ENCODE measurements at places on chromosomes 5 and 9.

DNA sequence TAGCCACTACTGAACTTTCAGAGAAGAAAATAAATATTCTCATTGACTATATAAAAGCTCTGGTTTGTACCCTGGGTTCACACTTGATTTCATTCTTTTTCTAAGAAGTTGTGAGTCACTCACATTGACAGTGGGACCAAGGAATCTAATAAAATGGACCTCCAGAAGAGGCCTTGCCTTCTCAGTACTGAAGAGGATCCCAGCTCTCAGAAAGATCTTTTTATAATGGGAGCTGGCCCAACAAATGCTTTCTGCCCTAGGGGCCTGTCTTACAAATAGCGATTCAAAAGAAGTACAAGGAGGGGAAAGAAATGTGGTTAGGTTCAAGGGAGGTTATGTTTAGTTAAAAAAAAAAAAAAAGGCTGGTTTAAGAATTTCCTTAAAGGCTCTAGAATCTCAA is 237.9 kb downstream of the ISL1 start:
- DNase-seq: no peak

- no peak for DNase-seq
Observed at GRCh38 chr5:6607559-6607936, 25.3 kb downstream of the NSUN2 start.

DNA sequence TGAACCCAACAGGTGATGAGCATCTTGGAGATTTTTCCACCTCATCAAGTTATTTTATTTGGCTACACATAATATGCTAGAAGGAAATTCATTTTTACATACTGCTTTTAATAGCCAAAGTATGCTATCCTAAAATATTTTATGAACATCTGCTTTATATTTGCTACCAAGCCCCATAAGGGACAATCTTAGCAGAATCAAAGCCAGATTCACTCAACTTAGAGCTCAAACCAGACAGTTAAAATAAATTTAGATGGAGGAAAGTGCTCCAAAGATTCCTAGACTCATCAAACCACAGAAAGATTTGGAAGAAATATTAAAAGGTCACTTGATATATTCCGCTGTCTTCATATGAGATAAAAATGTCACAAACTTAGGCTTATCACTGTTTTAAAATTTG is 637.1 kb upstream of the CCNG1 start:
- no peak for DNase-seq

DNA sequence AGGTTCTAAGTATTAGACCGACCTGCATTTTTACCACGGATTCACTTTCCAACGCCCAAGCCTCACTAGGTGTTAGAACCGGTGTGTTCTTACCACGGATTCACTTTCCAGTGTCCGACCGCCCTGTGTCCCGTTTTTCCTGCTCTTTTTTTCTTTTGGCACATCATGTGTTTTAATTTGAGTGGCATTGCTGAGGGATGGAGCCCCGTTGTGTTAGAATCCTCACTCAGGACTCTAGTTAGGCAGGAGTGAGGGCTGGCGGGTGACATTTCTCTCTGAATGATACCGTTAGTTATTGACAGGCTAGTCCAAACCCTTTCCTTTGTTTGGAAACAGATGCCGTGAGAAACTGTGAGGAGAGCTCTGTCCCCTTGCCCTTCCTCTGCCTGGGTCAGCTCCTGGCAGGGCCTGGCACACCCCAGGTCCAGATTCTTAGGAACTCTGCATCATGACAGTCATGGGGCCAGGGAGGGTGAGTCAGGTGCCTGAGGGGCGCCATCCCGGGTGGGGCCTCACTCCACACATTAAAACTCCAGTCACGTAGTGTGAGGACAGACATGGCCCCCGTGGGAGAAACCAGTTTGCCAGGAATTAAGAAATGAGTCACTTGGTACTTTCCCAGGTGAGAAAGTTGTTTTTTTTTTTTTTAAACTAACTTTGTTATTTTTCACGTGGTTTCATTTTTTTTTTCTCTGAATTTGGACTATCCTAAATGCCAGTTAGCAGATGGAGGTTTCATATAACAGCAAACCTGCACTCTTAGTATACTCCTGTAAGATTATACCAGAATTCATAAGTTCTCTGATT is 15.8 kb downstream of the EXOC3 start:
- DNase-seq: no peak

- DNase-seq: no peak
Observed at GRCh38 chr5:32043105-32043504, 131.0 kb downstream of the GOLPH3 start.

DNA sequence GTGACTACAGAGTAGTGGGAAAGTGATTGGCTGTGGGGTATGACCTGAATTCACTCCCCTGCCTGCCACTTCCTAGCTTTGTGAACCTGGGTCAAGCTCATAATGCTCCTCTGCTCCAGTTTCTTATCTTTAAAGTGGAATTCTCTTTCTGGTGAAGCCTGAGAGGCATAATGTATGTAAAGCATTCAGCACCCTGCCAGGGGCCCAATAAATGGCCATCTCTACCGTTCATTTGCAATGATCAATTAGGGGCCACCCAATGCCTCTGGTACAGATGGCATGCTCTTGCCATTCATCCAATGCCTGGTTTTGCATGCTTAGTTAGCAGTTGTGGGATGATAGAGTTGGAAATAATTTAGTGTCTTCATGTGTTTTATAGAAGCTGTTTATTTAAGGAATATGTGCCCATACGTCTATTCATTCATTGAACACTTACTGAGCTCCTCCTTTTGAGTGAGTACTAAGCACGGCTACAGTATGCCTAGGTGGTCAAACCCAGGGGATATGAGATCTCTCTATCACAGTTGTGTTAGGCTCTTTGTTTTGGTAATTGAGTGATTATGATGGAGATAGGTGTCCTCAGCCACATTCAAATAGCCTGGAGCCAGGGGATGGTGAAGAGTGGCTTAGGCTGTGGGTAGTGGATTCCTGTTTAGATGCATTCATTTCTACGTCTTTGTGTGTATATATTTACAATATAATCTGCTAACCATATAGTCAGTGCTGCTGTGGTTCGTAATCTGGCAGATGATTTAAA is 15.3 kb downstream of the ZNF462 start:
- DNase-seq: no peak

- no peak for DNase-seq
Observed at GRCh38 chr5:90967443-90967842, 408.8 kb downstream of the ADGRV1 start.

- no peak for DNase-seq
Observed at GRCh38 chr5:140131967-140132409, 6.3 kb downstream of the IGIP start.

All from left hindlimb (tissue), 1 donor.